ENCODE measurements at places on chromosomes 4 and X. TPM values are rescaled to one million over a fixed set of nuclear protein-coding genes. Genes with fewer than 3 reads are reported as not detected.

The BEND2 gene
- total RNA-seq = not detected

The CT45A1 gene
- not detected for total RNA-seq

The IL9R gene
- total RNA-seq = not detected

The ETDA gene
- not detected for total RNA-seq

The CCDC110 gene
- total RNA-seq = 0.13 TPM

The USP26 gene
- total RNA-seq = not detected

The TLR1 gene
- 1.3 TPM for total RNA-seq

The APELA gene
- not detected for total RNA-seq

Data from mammary microvascular endothelial cell (primary cell).